ENCODE measurements at places on chromosomes 12 and 14. TPM values are rescaled to one million over a fixed set of nuclear protein-coding genes. Genes with fewer than 3 reads are reported as not detected.

DNA sequence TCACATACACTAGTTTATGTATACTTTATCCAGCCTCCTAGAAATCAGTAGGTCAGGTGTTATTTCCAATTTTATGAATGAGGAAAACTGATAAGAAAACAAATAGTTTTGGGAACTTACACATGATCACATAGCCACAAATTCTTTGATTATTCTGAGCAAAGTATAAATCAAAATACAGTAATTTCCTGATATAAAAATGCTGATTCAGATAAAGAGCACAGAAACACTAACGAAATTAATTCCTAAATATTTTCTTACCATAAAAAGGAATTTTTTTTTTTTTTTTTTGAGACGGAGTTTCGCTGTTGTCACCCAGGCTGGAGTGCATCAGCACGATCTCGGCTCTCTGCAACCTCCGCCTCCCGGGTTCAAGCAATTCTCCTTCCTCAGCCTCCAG is 275.4 kb downstream of the SOX5 start:
- peak; percentile 34 for DNase-seq

GRCh38 chr12:53099071-53099882 is 1.8 kb downstream of the IGFBP6 start:
- no peak for DNase-seq

GRCh38 chr12:54193434-54193833 is 4.6 kb upstream of the SMUG1 start:
- no peak for DNase-seq

Gene IL22
- not detected for total RNA-seq

DNA sequence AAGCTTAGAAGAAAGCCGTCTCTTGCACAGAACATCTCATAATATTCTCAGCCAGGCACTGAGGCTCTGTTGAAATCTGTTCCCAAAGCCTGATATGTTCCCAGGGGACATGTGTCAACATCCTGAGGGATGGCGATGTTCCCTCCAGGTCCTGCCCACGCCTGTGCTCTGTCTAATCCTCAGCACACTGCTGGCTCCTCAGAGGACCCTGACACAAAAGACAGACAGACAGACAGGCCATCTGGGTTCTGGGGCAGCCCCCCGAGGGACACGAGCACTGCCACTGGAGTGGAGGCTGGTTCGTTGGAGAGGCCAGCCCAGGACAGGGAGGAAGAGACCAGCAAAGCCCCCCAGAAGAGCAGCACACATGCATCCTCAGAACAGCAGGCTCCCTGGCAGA is 27.8 kb downstream of the CHGA start:
- no peak for DNase-seq

Gene SVOP
- not detected for total RNA-seq

DNA sequence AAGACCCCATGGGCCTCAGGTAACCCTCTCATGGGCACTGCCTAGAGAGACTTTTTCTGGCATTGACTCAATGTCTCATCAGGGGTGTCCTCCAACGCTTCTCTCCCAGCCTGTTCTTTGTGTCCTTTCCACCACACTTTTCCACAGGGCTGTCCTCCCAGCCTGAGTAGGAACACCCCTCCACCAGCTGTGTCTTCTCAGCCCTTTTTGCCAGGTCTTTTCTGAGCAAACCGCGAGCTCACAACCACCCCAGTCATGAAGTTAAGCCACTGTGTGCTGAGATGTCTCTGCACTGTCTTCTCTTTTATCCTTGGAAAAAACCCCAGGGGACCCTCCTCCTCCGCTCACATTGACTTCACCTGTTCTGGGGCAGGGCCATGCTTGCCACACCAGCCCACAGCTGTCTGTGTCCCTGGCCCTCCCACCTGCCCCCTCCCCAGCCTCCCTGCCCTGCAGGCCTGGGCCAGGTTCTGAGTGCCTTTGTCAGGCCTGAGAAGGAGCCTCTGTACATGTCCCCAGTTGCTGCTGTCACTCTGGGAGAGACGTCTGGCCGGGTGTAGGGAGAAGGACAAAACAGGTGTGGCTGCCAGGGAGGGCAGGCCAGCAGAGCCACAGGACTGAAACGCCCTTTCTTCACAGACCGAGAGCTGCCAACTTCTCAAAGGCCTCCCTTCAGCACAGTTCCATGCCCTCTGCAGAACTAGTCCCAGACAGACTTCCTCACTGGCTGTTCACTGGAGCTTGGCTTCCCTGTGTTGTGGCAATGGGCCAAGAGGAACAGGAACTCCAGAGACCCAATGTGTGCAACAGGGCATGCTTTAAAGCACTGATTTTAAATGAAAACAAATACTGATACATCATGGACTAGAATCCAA is 50.5 kb upstream of the PNMA1 start:
- DNase-seq, result no peak

Gene TDRD9
- not detected for total RNA-seq

DNA sequence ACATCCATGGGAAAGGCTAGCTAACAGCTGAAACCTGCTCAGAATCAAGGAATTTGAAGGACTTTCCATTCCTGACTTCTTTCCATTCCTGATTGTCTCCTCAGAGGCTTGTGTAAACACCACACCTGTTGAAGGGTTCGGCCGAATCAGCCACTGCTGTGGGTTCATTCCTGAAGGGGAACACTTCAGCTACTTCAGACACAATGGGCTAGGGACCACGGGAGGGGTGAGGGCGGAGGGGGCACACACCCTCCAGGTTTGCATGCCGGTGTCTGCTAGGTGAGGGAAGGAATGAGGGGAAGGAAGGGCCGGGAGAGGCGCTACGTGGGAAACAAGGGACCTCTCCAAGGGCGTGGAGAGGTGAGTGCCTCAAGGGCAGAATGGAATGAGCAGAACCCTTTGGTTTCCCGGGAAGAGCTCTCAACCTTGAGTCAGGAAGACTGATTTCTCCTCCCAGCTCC is 1.3 kb downstream of the GPRC5A start:
- DNase-seq, result no peak

- DNase-seq, result peak; percentile 55
These were observed 24.7 kb downstream of the TTC7B start for GRCh38 chr14:90791486-90791885.

Gene AVPR1A
- 0.45 TPM for total RNA-seq

Gene FMNL3
- 55.8 TPM for total RNA-seq

Data from chondrocyte (in vitro differentiated cells).